ENCODE measurements at places on chromosomes 1 and 21. TPM values are rescaled to one million over a fixed set of nuclear protein-coding genes. Genes with fewer than 3 reads are reported as not detected.

SYT11 gene
- 16.6 TPM for total RNA-seq

CHIA gene
- total RNA-seq = not detected

NKAIN1 gene
- total RNA-seq = not detected

SHISA4 gene
- total RNA-seq = 262 TPM

RNU1-2 gene
- total RNA-seq = 2,349 TPM

SELE gene
- 1.9 TPM for total RNA-seq

TMCO4 gene
- total RNA-seq = 14.3 TPM

DNA sequence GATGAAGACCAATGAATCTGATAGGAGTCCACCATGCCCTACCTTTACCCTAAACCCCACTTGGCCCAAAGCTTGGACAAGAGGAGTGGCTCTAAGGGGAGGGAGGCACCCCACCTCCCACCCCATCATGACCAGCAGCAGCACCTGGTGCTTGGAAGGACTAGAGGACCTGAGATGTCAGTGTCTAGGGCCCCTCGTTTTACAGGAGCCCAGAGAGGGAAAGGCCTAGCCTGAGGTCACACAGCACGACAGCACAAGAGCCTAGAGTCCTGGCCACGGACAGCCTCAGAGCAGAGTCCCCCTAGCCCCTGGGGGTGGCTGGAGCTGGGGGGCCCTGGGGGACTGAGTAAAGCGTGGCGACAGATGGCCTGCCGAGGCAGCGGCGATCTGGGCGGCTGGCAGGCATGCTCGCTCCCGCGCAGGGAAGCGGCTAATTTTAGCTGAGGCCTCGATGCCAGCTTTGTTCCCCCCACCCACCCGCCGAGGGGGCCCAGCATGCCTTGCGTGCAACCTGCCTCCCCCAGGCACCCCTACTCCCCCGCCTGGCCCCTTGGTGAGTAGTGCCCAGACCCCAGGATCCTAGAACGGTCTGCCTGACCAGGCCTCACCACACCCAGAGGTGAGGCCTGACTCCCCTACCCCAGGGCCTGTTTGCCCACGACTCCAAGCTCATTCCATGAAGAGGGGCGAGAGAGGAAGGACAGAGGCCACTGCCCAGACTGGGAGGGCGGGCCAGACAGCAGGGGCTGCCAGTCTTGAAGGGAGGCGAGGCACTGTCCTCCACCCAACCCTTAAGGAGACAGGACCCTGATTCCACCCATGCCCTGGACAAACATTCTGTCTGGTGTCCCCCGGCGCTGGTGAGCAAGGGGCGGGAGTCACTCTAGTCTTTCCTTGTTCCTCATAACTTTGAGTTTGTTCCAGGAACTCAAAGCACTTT, 39.0 kb downstream of the AHDC1 start:
- H3K4me3 ChIP-seq = no peak overlapping the region
- H3K27me3 ChIP-seq = no peaks in the 10 kb centered on the region
- no peaks in the 10 kb centered on the region for H3K36me3 ChIP-seq
- H3K4me1 ChIP-seq = peaks cover 97% of the 10 kb centered on the region

GRCh38 chr1:153655333-153655732, 3.2 kb upstream of the SNAPIN start:
- H3K36me3 ChIP-seq = no peaks in the 10 kb centered on the region
- peaks cover 11% of the 10 kb centered on the region for H3K4me1 ChIP-seq
- no peak for DNase-seq
- H3K27me3 ChIP-seq = no peaks in the 10 kb centered on the region
- no peak overlapping the region for H3K4me3 ChIP-seq
- H3K27ac ChIP-seq = no peak overlapping the region

DNA sequence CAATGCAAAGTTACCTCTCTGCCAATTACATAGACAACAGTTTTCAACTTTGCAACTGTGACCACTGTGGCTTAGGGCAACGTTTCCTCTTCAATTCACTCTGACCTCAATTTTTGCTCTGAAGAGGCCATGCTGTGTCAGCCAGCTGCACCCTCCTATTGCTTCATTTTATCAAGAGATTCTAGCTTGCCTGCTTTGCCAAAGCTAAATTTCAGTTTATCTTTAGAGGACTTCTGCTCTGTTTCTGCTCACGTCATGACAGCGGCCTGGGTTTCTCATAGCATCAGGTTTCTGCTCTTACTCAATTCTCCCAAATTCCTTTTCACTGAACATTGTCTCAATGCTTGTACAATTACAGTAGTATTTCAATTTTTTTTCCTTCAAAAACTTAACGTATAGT, 154.6 kb downstream of the PLA2G4A start:
- no peak for DNase-seq
- no peaks in the 10 kb centered on the region for H3K27me3 ChIP-seq
- H3K36me3 ChIP-seq = no peaks in the 10 kb centered on the region
- H3K4me3 ChIP-seq = no peak overlapping the region
- no peak overlapping the region for H3K27ac ChIP-seq

GRCh38 chr1:215220346-215220745, 137.8 kb downstream of the KCNK2 start:
- no peak overlapping the region for H3K4me3 ChIP-seq
- no peak for DNase-seq
- H3K36me3 ChIP-seq = no peaks in the 10 kb centered on the region
- H3K27me3 ChIP-seq = no peaks in the 10 kb centered on the region

DNA sequence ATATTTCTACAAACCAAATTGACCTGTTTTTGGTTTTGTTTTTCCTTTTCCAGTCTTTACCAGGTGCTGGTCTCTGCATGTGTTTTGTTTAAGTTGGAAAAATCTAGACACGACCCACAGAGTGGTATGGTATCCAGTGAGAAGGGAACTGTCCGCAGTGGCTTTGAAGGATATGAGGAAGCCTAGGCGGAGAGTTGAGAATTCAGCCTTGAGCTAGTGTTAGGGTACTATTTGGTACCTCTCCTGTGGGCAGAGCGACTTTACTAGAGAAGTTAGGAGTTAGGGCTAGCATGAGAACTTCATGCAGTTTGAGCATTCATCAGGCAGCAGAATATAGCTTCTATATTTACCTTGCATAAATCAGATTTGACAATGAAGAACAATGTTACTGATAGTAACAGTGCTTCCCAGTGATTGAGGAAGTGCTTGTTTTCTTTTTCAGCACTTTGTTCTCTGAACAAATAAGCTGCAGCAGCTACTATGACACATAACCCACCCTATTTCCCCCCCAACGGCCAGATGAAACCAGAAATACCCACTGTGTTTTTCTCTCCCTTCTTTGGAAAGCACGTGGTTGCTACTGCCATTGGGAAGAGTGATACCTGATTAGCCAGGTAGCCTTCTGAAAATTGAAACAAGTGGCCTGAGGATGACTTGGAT, 19.0 kb downstream of the MRPS6 start:
- no peak for DNase-seq
- peaks cover 3% of the 10 kb centered on the region for H3K4me1 ChIP-seq
- no peak overlapping the region for H3K4me3 ChIP-seq
- H3K27ac ChIP-seq = no peak overlapping the region
- no peaks in the 10 kb centered on the region for H3K36me3 ChIP-seq

DNA sequence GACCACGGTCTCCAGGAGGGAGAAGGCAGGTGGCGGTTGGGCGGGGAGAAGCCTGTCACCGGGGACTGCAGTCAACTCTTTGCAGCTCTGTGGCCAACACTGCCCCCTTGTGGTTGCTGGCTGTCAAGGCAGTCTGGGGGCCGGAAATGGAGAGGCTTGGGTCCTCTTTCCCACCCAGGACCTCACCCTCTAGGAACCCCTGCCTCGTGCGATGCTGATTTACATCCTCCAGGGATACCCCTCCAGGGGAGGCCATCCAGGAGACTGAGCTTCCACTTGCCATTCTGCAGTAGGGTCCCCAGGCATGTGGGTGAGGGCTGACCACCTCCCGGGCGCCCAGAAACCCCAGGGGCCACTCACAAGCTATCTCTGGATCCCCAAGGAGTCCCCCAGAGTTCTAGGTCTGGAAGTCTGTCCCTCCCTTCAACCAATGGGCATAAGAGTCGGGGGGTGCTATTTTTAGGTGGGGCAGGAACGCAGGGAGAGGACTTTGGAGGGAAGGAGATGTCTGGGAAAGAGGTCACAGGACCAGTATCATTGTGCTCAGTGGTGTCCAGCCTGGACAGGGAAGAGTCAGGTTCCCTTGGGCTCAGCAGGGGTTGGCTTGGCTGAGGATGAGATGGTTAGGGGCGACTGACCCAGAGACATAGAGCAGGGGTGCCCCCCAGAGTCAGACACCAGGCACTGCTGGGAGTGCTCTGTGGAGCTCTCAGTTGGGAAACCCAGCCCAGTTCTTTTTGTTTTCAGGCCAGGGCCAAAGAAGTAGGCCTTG, 7.1 kb upstream of the GPR61 start:
- H3K4me1 ChIP-seq = peaks cover 16% of the 10 kb centered on the region
- H3K4me3 ChIP-seq = peak overlapping the region; percentile 39
- H3K27me3 ChIP-seq = no peaks in the 10 kb centered on the region
- H3K36me3 ChIP-seq = no peaks in the 10 kb centered on the region

DNA sequence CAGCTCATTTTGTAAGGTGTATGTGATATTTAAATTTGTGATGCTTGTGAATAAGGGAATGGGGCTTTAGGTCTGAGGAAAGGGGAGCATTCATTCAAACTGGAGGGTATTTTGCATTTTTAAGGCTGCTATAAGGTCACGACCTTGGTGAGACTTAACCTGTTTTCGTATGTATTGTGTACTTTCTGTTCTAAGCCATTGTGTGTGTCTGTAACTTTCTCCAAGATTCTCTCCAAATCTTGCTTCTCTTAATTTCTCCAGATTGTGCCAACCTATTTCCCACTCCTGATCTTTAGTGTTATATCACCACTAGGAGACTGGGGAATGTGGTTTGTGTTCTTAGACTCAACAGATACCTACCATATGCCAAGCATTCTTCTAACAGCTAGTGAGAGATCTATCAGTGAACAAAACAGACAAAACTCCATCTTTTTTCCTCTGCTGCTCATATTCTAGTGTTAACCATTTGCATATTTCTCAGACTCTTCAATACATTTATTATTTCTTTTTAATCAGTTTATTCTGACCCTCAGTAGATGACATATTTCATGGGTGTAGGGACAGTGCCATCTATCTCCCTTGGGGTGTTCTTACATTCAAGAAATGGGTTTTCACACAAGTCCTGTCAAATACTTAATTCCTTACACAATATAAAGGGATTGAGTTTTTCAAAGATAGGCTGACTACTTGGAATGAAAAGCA, 27.5 kb downstream of the ATP1B1 start:
- peaks cover 40% of the 10 kb centered on the region for H3K36me3 ChIP-seq
- peak overlapping the region; percentile 34 for H3K27ac ChIP-seq
- DNase-seq = no peak
- no peak overlapping the region for H3K4me3 ChIP-seq
- no peaks in the 10 kb centered on the region for H3K4me1 ChIP-seq
- no peaks in the 10 kb centered on the region for H3K27me3 ChIP-seq

- H3K36me3 ChIP-seq = peaks cover 3% of the 10 kb centered on the region
- DNase-seq = no peak
- no peaks in the 10 kb centered on the region for H3K4me1 ChIP-seq
- no peak overlapping the region for H3K27ac ChIP-seq
Measured at GRCh38 chr1:51833700-51834099, 44.8 kb downstream of the NRDC start.

- H3K4me3 ChIP-seq = no peak overlapping the region
- DNase-seq = no peak
- H3K27me3 ChIP-seq = peaks cover 18% of the 10 kb centered on the region
- H3K36me3 ChIP-seq = no peaks in the 10 kb centered on the region
- H3K4me1 ChIP-seq = no peaks in the 10 kb centered on the region
- no peak overlapping the region for H3K27ac ChIP-seq
Measured at GRCh38 chr1:17976854-17977253, 130.7 kb upstream of the IGSF21 start.

GRCh38 chr1:208432346-208432745, 188.2 kb upstream of the PLXNA2 start:
- no peaks in the 10 kb centered on the region for H3K4me1 ChIP-seq
- H3K36me3 ChIP-seq = no peaks in the 10 kb centered on the region
- DNase-seq = no peak
- H3K4me3 ChIP-seq = no peak overlapping the region

DNA sequence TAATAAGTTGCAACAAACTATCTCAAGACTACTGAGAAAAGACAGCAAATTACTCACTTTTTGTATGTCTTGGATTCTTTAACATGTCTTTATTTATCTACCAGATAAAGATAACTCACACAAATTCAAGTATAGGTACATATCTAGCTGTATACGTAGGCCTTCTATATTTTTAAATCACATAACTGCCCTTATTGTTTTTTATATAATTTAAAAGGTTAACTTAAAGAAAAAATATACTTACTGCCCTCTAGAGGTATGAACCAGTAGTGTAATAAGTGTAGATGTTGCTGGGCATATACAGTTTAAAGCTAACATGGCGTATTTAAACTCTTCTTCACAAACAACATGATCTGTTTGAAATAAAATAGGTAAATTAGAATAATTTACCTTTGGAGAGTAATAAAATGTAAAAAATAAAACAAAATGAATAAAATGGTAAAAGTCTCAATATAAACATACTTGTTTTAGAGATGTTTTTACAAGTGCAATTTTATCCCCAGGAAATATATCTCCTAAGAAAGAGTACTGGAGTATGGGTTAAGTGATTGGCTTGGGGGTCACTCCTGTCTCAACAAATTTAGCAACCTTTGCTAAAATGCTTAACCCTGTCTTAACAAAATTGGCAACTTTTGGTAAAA, 235.2 kb downstream of the KCNT2 start:
- H3K4me1 ChIP-seq = no peaks in the 10 kb centered on the region
- no peaks in the 10 kb centered on the region for H3K36me3 ChIP-seq
- H3K27me3 ChIP-seq = no peaks in the 10 kb centered on the region

DNA sequence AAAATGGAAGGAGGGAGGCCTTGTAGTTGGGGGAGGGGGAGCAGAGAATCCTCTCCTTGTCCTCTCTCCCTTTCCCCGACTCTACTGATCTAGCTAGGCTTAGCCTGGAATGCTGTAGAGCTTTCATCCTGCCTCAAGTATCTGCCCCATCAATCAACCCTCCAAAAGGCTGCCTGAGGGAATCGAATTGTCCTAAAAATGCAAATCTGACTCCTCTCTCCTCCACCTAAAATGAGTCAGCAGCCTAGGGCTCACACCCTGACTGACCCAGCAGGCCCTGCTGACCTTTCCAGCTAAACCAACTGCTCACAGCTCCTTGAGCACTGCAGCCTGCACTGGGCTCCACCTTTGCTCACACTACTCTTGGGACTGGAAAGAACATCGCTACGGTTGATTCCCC, 2.8 kb downstream of the HPDL start:
- H3K27ac ChIP-seq = no peak overlapping the region
- no peaks in the 10 kb centered on the region for H3K27me3 ChIP-seq
- no peak overlapping the region for H3K4me3 ChIP-seq
- no peak for DNase-seq
- H3K4me1 ChIP-seq = no peaks in the 10 kb centered on the region
- no peaks in the 10 kb centered on the region for H3K36me3 ChIP-seq

GRCh38 chr1:31198600-31198999, 41.1 kb downstream of the NKAIN1 start:
- no peak for DNase-seq
- H3K27ac ChIP-seq = no peak overlapping the region
- no peaks in the 10 kb centered on the region for H3K36me3 ChIP-seq
- H3K4me3 ChIP-seq = no peak overlapping the region

DNA sequence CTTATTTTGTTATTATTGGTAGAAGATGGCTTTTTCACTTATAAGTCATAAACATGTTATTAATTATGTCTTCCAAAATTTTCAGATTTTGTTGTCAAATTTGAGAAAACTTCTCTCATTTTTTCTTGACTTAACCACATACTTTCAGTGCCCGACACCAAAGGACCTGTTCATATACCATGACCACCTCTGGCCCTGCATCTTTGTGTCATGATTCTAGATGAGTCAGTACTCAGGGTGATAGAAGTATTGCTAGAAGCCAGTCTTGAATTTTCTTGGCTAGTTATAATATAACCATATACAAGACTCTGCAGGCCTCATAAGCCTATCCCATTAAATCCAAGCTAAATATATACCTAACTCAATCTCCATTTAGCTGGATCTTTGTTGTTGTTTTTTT, 35.4 kb upstream of the DPH5 start:
- H3K4me3 ChIP-seq = no peak overlapping the region
- DNase-seq = no peak
- no peaks in the 10 kb centered on the region for H3K27me3 ChIP-seq
- no peaks in the 10 kb centered on the region for H3K36me3 ChIP-seq
- no peak overlapping the region for H3K27ac ChIP-seq
- H3K4me1 ChIP-seq = no peaks in the 10 kb centered on the region
